ENCODE measurements at places on chromosomes 5 and 9.

DNA sequence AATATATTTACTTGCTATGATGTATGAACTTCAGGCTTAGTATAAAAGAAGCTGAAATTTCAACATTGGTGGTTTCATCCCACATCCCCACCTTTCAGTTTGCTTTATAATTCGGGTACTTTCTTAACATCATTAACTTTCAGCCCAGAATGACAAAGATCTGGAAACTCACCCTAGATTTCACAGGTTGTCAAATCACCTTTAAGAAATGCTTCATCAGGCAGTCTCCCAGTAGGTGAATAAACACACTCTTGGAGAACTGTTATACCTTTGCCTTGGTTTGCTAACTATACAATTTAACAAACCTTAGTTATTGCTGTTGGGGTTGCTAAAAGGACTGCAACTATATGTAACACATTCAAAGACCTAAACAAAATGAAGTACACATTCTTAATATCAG, 54.4 kb downstream of the MLANA start:
- DNase-seq, result no peak

DNA sequence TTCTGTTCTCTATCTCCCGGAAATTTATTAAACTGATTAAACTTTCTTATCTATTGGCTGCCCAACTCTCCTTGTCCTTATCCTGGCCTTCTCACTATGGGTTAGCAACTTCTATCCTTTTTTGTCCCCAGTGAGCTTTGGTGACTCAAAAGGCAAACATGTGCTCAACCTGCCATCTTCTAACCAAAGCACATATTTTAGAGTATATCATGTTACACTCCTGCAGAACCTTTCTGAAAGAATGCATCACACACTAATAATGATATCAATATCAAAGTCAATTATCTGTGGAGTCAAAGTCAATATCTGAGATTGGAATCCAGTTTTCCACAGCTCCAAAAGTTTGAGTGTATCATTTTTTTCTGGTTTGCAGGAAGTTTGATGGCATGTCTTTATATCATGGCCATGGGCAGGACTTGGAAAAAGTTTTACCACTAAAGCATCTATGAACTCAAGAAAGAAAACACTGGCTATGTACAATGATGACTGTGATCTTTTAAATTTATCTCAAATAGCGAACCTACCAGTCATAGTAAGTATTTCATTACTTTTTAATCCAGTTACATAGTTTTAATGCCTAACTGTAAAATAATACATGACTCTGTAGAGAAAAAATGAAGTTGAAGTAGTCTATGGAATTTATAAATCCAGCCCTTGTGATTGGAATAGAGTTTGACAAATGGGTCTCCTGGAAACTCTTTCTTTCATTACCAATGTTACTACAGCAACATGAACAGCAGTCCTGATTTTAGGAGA, 166.8 kb downstream of the DROSHA start:
- DNase-seq, result no peak

DNA sequence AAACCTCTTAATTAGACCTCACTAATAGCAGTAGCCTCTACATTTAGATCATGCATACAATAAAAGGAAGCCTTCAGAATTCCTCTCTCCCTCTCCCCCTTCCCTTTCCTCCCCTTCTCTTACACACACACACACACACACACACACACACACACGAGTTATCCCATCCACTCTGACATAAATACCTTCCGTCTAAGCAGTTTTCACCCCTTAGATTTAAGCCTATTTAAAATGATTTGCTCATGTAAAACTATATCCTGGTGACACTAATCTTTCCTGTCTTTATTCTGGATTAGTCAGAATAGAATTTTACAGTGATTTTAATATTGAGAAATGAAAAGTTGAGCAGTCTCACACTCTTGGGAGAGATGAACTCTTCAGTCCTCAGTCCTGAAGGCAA, 35.0 kb downstream of the PRELID2 start:
- DNase-seq, result no peak

DNA sequence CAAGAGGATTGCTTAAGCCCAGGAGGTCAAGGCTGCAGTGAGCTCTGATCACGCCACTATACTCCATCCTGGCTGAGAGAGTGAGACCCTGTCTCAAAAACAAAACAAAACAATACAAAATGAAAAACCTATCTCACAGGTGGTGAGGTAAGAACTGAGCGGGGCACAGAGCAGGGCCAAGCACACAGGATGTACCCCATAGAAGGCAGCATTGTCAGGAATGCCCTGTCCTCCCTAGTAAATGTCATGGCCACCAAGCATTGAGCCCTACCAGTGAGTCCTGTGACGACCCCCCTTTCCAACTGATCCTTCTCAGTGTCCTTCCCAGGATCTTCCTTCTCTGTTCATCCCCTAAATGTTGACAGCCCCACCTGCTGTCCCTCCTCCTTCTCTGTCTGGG, 44.6 kb upstream of the ALDH1B1 start:
- DNase-seq, result no peak

GRCh38 chr5:79256563-79256962, 20.6 kb downstream of the JMY start:
- no peak for DNase-seq

- DNase-seq, result no peak
These were observed 154.4 kb upstream of the COL5A1 start for GRCh38 chr9:134487066-134487710.

GRCh38 chr5:9209846-9210492, 335.9 kb downstream of the SEMA5A start:
- DNase-seq, result no peak

DNA sequence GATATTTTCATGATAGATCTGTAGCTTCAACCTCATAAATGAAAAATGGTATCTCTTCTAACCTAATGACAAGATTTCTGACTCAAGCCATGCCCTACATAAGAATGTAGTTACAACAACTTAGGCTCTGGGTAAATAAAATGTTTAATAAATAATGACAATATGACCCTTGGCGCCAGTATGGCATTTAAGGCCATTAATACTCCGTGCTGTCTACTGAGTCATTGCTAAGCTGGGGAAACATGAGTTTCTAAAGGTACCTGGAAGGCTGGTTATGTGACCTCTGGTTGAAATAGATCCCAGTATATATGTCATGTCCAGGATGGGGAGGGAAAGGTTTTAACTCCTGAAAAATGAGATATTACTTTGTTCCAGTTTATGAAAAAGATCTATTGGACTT, 58.0 kb upstream of the CEMIP2 start:
- no peak for DNase-seq

DNA sequence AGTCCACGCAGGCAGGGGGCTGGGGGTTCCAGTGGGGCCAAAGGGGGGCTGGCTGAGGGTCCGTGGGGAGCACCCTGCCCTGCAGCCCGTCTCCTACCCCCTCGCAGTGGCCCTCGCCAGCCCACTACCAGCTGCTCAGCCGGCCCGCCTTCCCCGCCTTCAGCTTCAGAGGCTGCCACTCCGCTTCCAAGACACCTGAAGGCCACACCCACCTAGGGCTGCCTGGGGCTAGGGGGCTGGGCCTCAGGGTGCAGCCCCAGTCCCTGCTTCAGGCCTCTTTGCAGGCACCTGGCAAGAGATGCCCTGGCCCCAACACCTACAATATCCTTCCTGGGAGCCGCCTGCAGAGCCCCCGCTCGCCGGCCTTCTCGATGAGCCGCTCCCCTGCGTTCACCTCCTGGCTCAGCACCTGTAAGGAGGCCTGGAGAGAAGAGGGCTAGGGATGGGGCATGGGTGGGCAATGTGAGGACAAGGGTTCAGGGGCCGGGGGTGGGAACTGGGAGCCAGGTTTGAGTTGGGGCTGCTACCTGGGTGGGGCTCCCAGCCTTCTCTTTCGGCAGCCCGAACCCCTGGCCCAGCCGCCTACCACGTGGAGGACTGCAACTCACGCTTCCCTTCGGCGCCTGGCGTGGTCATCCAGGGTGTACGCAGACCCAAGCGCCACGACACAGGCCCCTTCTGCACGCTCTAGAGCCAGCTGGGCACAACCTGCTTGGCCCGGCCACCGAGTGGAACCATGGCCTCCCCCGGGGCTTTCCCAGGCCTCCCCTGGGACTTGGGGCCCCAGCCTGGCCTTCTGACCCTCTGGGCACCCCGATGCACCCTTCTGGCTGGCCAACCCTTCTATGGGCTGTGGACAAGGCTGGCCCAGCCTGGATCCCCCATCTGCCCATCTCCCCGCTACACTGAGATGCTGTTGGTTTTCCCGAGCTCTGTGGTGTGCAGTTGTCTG, 1.7 kb downstream of the STPG3 start:
- no peak for DNase-seq

DNA sequence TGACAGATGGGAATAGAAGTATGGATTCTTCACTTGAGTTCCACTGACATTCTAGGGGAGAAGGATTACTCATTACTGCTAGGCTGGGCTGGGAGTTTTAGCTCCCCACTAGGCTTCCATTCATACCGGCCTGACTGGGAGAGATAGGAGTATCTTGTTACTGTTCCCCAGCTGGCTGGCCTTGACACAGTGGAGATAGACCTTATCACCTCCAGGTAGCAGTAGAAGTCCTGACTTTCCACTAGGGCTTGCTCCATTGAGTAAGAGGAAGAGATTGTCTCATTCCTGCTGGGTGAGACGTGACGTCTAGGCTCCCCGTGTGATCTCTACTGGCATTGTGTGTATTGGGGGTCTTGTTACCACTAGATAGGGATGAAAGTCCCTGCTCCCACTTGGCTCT, 156.4 kb downstream of the CACNA1B start:
- no peak for DNase-seq

DNA sequence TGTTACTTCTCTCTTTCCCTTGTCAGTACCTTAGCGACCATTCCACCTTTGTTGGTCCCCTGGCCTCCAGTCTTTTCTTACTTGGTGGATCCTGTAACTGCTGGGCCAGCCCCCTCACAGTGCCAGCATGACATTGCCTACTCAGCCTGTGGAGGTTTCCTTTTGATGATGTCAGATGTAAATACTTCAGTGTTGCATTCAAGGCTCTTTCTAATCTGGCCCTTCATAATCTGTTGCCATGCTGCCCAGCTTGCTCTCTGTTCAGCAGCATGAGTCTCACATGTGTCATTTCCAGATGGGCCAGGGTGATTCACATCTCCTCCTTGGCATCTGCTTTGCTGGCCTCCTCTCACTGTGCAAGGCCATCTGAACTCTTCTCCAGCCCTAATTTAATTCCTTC, 57.1 kb downstream of the MAST4 start:
- no peak for DNase-seq

- DNase-seq, result no peak
These were observed at the start of gene BARX1 for GRCh38 chr9:93955111-93955980. Gene BARX1, minus strand, starts transcription at chr9:93955355. Its CDS starts 209 bp downstream, at chr9:93955146.

- DNase-seq, result no peak
These were observed 1.6 kb upstream of the TXN start for GRCh38 chr9:110257956-110258355.

- no peak for DNase-seq
These were observed 166.6 kb downstream of the SLC28A3 start for GRCh38 chr9:84173961-84174360.

GRCh38 chr5:8150791-8151190, 281.8 kb downstream of the MTRR start:
- no peak for DNase-seq

- no peak for DNase-seq
These were observed 137.1 kb upstream of the BASP1 start for GRCh38 chr5:17080361-17080760.

DNA sequence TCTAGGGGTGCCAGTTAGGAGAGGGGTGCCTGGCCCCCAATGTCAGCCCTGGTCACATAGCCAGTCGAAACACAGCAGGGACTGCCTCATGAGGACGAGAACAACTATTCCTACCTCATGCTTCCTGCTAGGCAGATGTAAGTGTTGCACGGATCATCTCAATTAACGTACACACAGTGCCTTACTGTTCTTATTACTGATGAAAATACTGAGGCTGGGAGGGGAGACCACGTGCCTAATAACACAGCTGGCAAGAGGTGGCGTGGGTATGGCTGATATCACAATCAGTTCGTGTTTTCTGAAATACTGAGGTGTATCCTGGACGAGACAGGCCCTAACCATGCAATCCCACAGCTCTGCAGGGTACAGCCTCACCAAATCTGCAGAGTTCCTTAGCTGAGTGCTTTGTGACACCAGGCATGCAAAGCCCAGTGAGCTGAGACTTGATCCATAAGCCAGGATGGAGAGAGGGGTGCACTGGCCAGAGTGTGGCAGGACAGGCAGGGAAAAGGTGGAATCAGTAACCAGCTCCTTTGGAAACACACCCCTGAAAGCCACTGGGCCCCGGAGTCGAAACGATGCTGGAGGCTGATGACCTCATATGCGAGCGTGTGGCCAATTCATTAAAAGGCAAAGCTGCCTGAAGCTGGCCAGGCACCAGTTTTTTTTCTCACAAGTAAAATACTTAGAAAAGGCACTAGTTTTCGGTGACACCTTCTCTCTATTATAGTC, 63.9 kb downstream of the PRRT1B start:
- DNase-seq, result no peak

DNA sequence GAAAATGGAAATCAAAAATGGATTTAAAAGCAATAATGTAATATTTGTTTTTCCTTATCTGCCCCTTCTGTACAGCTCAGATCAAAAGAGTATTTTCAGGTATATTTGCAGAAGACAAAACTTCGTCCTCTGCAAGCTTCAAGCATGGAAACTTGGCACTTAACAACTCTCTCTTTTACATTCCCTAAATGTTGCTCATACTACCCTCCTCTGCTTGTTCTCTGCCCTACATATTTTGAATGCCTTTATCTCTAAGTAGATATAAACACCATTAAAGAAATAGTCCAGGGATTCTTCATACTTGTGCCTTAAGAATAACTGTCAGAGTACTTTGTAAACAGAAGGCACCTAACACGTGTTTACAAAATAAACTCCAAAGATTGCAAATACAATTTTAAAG, 19.2 kb upstream of the SMC2 start:
- DNase-seq, result no peak

GRCh38 chr5:28403846-28404245, 1365.5 kb upstream of the CDH9 start:
- no peak for DNase-seq

- DNase-seq, result no peak
These were observed 4.1 kb downstream of the CCDC69 start for GRCh38 chr5:151219789-151220188.

GRCh38 chr5:174323878-174324281, 278.4 kb downstream of the NSG2 start:
- no peak for DNase-seq

DNA sequence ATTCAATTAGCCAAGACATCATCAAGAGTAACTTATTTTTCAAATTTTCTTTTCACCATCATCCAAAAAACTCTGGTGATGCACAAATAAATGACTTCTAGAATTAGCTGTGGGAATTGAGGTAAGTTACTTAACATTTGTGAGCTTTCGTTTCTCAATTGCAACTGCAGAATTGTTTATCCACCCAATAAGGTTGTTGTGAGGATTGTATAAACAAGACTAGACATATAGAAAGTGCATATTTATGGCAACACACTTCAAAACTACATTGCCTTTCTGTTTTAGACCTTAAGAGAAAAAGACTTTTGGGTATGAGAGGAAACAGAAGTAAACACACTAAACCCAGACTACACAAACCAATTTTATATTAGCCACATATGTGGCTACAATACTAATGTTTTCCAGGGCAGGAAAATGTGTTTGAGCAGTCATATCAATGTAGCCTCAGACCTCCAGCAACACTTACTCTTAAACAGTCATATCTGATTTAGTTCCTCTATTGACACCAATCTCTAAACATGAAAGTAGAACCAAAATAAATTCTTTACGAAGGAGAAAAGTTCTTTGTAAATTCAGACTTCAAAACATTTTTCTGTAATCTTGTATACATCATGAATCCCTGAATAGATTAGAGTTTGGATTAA, 488.0 kb upstream of the CYLC2 start:
- no peak for DNase-seq

Measured in hippocampal formation (tissue), 2 donors.